ENCODE measurements at places on chromosomes 7 and 10. TPM values are rescaled to one million over a fixed set of nuclear protein-coding genes. Genes with fewer than 3 reads are reported as not detected.

DNA sequence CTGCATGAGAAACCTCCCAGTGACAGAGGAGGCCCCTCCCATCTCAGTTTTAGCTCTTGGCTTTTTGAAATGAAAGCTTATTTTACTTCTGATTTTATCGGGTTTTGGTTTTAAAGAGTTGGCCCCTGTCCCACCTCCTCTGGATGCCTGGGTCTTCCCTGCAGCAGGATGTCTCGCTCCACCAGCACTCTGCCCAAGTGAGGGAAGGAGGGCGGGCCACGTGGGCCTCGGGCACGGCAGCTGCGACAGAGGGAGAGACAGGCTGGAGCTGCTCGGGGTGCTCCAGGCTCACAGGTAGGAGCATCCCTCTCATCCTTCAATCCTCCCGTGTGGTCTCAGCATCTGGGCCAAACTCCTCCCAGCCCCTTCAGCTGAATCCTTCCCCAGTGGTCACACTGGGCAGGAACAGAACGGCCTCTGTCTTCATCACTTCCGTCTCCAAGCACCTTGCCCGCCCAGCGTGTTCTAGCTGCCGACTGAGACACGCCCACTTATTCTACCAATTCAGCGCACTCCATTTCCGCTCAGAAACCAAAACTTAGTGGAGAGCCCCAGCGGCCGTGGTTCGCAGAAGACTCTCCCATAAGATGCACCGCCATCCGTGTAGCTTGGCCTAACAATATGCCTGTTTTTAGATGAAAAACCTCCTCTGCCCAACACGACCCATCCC is 222.9 kb downstream of the GLRX3 start:
- no peak for DNase-seq
- H3K4me1 ChIP-seq: peaks cover 3% of the 10 kb centered on the region
- no peak overlapping the region for H3K4me3 ChIP-seq
- H3K27me3 ChIP-seq: no peaks in the 10 kb centered on the region

GRCh38 chr10:30724296-30724695 is 94.7 kb upstream of the LYZL2 start:
- H3K4me3 ChIP-seq: no peak overlapping the region
- DNase-seq: no peak
- H3K4me1 ChIP-seq: no peaks in the 10 kb centered on the region
- no peaks in the 10 kb centered on the region for H3K36me3 ChIP-seq

DNA sequence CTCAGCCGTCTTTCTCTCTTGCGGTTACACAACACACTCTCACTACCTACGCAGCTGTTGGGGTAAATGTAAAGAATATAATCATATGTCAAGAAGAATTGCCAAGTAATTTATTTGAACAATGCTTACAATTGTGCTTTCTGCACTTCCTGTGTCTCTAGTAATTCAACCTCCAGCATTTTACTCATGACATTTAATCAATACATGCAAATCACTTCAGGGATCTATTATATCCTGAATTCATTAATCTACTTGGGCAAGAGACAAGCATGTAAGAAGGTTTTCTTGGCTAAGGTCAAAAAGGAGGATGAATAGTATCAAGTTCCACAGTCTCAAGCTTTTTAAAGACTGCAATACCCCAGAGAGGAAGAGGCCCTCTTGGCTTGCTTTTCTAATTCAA is 562.9 kb upstream of the ADARB2 start:
- DNase-seq: no peak
- no peak overlapping the region for H3K27ac ChIP-seq
- no peaks in the 10 kb centered on the region for H3K4me1 ChIP-seq
- H3K36me3 ChIP-seq: no peaks in the 10 kb centered on the region
- no peaks in the 10 kb centered on the region for H3K27me3 ChIP-seq
- no peak overlapping the region for H3K4me3 ChIP-seq

DNA sequence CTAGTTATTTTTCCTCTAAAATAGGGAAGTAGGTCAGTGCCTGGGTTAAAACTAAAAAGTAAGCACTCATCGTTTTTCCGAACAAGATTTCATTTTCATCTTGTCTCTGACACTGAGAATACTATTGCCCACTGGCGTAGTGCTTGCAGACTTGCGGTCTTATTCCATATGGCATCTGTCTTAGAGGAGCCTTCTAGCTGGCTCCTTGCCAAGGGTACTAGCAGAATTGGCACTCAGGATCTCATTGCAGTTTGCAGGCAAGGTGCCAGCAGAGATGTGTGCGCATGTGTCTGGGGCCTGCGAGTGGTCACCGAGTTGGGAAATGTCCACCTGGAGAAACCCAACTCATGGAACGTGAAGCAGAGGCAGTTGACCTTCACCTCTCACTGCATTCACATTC is 143.4 kb downstream of the CELF2 start:
- no peak overlapping the region for H3K4me3 ChIP-seq
- no peak for DNase-seq
- no peaks in the 10 kb centered on the region for H3K27me3 ChIP-seq
- no peaks in the 10 kb centered on the region for H3K36me3 ChIP-seq
- no peak overlapping the region for H3K27ac ChIP-seq

- H3K36me3 ChIP-seq: no peaks in the 10 kb centered on the region
- H3K27me3 ChIP-seq: no peaks in the 10 kb centered on the region
- DNase-seq: no peak
These were observed 4.1 kb upstream of the ARHGAP21 start for GRCh38 chr10:24727786-24728185.

DNA sequence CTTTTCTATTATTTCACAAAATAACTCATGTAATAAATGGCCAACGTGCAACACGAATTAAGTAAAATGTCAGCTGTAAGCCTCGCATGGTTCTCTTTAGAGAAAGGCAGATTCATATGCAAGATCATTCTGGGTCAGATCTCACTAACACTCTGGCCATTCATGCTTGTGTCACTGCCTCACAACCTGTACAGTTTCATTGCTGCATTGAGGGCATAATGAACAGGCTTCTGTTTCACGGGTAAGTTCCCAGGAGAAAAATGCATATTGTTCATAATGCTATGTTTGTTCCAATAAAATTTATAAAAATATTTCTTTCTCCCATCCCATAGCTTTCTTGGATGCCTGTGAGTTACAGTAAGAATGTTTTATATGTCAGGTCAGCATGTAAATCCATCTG is 734.0 kb upstream of the ANKRD30A start:
- H3K36me3 ChIP-seq: no peaks in the 10 kb centered on the region
- no peaks in the 10 kb centered on the region for H3K4me1 ChIP-seq
- no peak for DNase-seq

- no peak overlapping the region for H3K4me3 ChIP-seq
- no peak overlapping the region for H3K27ac ChIP-seq
- DNase-seq: no peak
These were observed 44.2 kb upstream of the ADAM12 start for GRCh38 chr10:126432507-126432906.

GRCh38 chr7:29115130-29115687 is 31.1 kb downstream of the CPVL start:
- DNase-seq: no peak
- no peaks in the 10 kb centered on the region for H3K36me3 ChIP-seq
- H3K4me1 ChIP-seq: peaks cover 5% of the 10 kb centered on the region

DNA sequence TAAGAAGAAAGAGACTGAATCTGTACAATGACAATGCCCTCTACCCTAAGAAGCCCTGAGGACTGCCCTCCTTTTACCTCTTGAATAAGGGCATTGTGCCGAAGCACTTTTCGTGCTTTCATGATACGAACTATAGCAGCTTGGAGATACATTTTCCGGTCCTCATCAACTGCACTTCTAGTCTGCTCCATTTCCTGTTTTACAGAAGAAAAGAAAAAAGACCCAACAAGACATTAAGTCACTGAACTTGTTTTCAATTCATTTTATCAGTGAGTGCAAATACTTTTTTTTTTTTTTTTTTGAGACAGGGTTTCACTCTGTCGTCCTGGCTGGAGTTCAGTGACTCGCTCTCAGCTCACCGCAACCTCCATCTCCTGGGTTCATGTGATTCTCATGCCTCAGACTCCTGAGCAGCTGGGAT is 78.4 kb downstream of the CUL2 start:
- no peak overlapping the region for H3K27ac ChIP-seq
- H3K4me1 ChIP-seq: peaks cover 3% of the 10 kb centered on the region
- H3K36me3 ChIP-seq: peaks cover 18% of the 10 kb centered on the region
- DNase-seq: no peak

The TLX1 gene
- total RNA-seq: not detected

The VOPP1 gene
- total RNA-seq: 98.7 TPM

The TPST1 gene
- 35.7 TPM for total RNA-seq

The IRF5 gene
- 27.1 TPM for total RNA-seq

The NXPH1 gene
- total RNA-seq: not detected

The HTR5A gene
- not detected for total RNA-seq

The VSIR gene
- total RNA-seq: 66.6 TPM

The EPO gene
- total RNA-seq: not detected

The JCAD gene
- 27.1 TPM for total RNA-seq

All from kidney (tissue), 22 donors.